ENCODE measurements at places on chromosomes 7 and 10.

DNA sequence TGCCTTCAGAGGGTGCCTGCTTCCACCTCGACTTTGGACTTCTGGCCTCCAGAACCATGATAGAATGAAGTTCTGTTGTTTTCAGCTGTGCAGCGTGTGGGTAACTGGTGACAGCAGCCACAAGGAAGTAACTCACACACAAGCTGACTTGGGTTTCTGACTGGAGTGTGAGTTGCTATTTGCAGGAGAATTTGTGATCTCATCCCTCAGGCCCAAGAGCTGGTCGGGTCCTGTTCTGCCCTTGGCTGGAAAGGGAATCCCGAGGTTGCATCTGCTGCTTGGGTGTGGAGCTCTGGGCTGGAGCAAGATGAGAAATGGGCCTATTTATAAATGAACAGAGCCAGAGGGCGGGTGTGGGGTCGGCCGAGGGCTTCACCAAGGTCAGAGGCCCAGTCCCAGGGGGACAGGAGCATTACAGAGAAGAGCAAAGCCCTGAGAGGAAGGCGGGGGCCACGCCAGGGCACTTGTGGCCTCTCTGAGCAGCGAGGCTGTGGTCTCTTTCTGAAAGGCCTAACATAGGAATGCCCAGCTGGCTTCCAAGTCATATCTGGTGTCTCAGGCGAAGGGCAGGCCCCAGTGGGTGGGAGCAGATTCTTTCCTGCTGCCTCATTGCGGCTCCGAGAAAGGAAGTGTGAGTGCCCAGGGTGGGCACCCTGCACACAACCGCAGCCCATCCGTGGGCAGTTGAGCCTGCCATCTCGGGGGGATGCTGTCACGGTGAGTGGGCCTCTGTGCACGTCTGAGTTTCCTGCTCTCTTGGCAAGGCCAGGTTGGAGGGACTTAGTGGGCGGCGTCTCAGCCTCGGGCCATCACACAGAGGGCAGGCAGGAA lies 26.5 kb upstream of the C10orf71 start:
- DNase-seq: no peak

- no peak for DNase-seq
Observed at GRCh38 chr10:7421526-7421925, 10.7 kb upstream of the SFMBT2 start.

GRCh38 chr7:150934045-150934766 lies 43.9 kb downstream of the KCNH2 start:
- no peak for DNase-seq

DNA sequence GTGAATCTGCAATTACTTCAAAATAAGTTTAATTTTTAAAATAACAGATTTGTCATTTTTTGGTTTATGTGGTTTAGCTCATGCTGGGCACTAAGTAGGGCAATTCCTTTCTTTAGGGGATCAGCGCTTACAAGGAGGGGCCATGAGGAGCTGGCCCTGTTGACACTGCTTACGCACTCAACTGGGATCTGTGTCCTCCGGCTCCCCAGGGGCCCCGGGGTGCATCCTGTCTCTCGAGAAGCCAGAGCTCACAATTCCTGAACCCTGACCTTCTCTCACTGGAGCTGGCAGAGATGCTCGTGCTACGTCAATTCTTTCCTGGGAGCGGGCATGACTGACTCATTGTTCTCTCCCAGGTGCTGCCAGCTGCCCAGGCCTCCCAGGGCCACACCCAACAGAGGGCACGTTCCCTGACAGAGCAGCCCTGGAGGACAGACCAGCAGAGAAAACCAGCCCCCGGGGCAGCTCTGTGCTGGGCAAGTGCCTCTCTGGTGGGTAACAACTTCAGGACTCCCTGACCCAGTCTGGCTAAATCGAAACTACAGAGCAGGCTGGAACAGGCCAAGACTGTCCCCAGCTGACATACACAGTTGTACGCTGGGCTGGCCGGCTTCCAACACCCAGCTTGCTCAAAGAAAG lies 36.8 kb downstream of the CTBP2 start:
- no peak for DNase-seq

GRCh38 chr7:41167836-41168235 lies 535.1 kb downstream of the INHBA start:
- DNase-seq: no peak

DNA sequence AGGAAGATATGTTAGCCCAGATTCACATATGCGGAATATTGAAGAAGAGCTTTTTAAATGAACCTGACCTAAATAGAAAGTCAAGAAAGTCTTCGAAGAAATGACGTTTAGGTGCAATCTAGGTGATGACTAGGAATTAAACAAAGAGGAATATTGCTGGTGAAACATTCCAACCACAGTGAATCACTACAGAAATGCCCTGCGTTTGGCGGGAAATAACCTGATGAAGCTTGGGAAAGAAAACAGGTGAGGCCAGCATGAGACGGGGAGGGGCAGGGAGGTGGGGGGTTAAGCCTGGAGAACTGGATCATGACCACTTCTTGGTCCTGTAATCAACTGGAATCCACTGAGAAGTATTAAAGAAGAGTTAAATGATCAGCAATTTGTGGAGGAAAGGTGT lies 299.4 kb upstream of the VSTM2A start:
- no peak for DNase-seq

DNA sequence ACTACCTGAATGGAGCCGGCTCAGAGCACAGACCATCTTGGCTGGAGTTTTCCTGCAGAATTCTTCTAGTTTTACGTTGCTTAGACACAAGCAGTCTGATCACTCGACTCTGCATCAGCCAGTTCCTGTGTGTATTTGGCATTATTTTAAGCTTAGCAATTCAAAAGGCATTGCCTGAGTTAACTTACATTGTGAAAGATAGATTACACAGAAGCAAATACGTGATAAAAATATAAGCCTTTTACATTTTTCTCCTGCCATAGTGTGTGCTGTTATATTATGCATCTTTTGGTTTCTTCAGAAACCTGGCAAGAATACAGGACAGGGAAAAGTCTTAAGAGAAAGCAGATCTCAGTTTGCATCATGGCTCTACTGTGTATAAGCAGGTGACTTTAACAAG lies 98.1 kb downstream of the LRRC4 start:
- DNase-seq: no peak

GRCh38 chr7:117230276-117231046 lies 92.4 kb downstream of the WNT2 start:
- DNase-seq: no peak

- no peak for DNase-seq
Observed at GRCh38 chr10:107451047-107451446, 286.5 kb upstream of the SORCS1 start.

- no peak for DNase-seq
Observed at GRCh38 chr7:76151932-76152331, 49.8 kb upstream of the SRRM3 start.

DNA sequence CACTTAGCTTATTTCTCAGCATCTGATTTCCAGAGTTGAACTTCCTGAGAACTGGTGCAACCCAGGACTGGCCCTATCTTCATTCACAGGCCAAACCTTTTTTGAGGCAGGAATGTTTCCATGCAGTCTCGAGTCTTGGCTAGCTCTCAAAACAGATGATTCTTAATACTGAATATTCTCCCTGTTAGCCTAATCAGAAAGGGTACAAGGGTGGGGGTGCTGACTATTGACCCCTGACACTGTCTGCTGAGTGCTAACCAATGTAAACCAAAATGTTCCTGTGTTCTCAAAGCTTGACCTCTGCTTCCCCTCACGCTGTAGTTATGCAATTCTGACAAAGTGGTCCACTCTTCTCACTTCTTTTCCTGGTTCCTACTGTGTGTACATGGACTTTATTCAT lies 25.3 kb downstream of the VWDE start:
- DNase-seq: no peak

- no peak for DNase-seq
Observed at GRCh38 chr7:37354656-37355131, 94.0 kb downstream of the ELMO1 start.

DNA sequence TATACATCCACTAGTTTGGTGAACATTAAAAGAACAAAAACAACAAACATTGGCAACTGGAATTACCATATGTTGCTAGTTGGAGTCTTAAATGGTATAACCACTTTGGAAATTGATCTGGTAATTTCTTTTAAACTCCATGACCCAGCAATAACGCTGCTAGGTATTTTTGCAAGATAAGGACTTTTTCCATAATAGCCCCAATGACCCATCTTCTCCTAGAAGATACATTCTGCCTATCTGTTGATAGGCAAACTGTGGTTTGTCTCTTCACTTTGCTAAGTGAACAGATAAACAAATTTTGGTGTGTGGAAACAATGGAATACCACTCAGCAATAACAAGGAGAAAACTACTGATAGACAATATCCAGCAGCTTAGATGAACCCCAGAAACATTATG lies 30.6 kb upstream of the MTURN start:
- no peak for DNase-seq

GRCh38 chr10:32207544-32207943 lies 139.4 kb downstream of the EPC1 start:
- DNase-seq: no peak

GRCh38 chr10:123570898-123571515 lies 95.1 kb upstream of the GPR26 start:
- DNase-seq: no peak

GRCh38 chr7:46982928-46983327 lies 599.0 kb downstream of the TNS3 start:
- DNase-seq: peak; percentile 36

- DNase-seq: no peak
Observed at GRCh38 chr7:4868493-4868892, 6.7 kb upstream of the PAPOLB start.

- DNase-seq: no peak
Observed at GRCh38 chr10:66405566-66405965, 520.3 kb upstream of the LRRTM3 start.

GRCh38 chr7:157669768-157670351 lies 333.1 kb downstream of the DNAJB6 start:
- DNase-seq: no peak

- DNase-seq: no peak
Observed at GRCh38 chr10:133129859-133130495, 30.0 kb upstream of the KNDC1 start.

DNA sequence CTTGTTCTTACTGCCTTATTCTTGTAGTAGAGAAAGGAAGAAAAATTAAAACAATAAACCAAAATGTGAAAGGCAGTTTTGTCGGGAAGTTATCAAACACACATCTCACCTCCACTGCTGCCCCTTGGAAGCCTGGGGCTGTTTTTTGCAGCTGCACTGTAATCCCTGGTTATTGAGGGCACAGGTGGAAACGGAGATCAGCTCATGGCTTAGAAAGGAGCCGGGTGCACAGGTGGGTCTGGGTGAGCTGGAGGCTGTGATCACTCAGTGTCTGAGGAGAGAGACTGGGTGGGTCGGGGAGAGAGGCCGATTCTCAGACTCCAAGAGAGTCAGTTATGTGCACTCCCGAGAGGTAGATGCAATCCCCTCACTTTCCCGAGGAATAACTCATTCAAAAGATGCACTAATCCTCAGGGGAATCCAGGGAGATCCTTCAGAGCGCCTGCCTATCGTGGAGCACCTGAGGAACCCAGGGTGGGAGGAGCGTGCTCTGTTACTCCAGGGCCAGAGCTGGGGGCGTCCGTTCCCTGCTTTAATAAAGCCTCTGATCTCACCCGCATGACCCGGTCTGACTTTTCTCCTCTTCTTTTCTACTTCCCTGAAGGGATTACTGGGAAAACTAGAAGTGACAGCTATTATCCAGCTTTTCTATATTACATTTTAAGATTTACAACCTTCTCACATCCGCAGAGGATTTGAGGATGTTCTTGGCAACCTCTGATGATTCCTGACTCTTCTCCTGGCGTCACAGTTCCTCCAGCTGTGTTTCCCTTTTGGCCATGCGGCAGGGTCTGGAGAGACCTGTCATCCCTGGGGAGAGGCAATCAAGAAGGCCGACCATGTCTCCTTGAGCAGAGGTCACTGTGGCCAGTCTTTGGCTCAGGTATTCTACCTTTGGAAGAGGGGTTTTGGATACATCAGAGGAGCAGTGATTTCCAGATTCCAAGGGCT lies 82.1 kb downstream of the CAMK1D start:
- no peak for DNase-seq

- DNase-seq: no peak
Observed at GRCh38 chr7:167090-167855, 25.1 kb upstream of the FAM20C start.

GRCh38 chr10:119165171-119166117 lies at the start of gene SFXN4:
Gene SFXN4 (minus strand): TSS chr10:119165714. CDS start chr10:119165647, 67 bp downstream.
- peak; percentile 26 for DNase-seq

GRCh38 chr10:9684186-9684585 lies 1333.5 kb upstream of the CELF2 start:
- no peak for DNase-seq

GRCh38 chr7:139230484-139230773 lies 608 bp upstream of the UBN2 start:
- DNase-seq: no peak

DNA sequence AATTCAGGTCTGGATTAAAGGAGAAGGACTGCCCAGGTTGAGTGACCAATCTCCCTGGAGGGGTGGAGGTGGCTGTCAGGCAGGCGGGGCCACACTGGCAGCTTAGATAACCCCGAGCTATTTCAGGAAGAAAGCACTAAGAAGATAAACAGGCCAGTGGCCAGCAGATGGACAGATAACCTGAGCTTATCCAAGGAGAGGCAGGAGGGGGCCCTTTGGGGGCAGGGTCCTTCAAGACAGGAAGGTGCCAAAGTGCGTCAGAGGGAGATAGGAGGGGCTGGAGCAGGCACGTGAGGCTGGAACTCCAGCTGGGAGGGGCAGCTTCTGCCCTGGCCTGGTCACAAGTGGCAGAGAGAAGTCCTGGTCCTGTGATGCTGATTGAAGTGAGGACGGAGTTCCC lies 29.8 kb upstream of the PODXL start:
- no peak for DNase-seq

- peak; percentile 76 for DNase-seq
Observed at GRCh38 chr7:80428161-80429054, 83.5 kb downstream of the GNAT3 start.

- DNase-seq: no peak
Observed at GRCh38 chr7:134051020-134051419, 76.1 kb upstream of the LRGUK start.

DNA sequence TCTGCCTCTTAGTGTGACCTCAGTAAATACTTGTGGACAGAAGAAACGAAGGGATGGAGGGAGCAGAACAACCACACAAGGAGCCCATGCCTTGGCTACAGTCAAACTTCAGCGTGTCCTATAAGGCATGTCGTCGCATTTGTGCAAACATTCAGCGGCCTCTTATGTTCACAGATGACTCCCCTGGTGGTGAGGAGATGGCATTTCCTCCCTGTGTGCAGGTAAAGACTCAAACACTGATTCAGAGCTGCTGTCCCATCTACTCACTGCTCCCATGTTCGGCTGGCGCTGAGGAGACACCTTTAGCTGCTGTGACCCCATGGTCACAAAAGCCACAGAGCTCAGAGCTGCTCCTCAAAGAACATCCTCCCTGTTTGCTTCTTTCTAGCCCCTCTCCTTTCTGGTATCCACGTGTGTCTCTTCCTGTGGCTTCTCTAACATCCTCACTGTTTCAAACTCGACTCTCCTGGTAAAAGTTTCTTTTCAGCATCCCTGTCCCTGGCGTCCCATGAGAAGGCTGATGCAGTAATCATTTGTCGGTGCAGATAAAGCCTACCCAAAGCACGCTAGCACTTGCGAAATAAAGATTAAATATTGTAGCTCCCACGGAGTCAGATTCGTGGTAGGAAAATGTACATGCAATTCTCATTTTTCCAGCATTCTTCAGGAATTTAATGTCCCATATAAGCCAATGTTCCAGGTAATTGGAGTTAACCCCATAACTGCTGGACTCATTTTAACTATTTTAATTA lies 124.9 kb upstream of the NEBL start:
- DNase-seq: no peak

Data from NCI-H1105 treated with DMSO at 0.1 percent for 48 hours (cell line).